ENCODE measurements at places on chromosomes 7 and 10. TPM values are rescaled to one million over a fixed set of nuclear protein-coding genes. Genes with fewer than 3 reads are reported as not detected.
A peak's percentile ranks its signal among the peaks of the same experiment; 100 is the strongest.

- DNase-seq: no peak
These were observed 457 bp downstream of the NSUN5 start for GRCh38 chr7:73308074-73308664.

DNA sequence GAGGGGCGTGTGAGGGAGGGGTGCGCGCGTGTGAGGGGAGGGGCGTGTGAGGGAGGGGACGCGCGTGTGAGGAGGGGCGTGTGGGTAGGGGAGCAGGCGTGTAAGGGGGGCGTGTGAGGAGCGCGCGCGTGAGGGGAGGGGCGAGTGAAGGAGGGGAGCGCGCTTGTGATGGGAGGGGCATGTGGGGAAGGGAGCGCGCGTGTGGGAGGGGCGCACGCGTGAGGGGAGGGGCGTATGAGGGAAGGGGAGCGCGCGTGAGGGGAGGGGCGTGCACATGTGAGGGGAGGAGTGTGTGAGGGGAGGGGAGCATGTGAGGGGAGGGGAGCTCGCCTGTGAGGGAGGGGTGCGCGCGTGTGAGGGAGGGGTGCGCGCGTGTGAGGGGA, 19.1 kb downstream of the MXI1 start:
- peak; percentile 86 for DNase-seq

- DNase-seq: no peak
These were observed 143.8 kb downstream of the TEX36 start for GRCh38 chr10:125538947-125539731.

DNA sequence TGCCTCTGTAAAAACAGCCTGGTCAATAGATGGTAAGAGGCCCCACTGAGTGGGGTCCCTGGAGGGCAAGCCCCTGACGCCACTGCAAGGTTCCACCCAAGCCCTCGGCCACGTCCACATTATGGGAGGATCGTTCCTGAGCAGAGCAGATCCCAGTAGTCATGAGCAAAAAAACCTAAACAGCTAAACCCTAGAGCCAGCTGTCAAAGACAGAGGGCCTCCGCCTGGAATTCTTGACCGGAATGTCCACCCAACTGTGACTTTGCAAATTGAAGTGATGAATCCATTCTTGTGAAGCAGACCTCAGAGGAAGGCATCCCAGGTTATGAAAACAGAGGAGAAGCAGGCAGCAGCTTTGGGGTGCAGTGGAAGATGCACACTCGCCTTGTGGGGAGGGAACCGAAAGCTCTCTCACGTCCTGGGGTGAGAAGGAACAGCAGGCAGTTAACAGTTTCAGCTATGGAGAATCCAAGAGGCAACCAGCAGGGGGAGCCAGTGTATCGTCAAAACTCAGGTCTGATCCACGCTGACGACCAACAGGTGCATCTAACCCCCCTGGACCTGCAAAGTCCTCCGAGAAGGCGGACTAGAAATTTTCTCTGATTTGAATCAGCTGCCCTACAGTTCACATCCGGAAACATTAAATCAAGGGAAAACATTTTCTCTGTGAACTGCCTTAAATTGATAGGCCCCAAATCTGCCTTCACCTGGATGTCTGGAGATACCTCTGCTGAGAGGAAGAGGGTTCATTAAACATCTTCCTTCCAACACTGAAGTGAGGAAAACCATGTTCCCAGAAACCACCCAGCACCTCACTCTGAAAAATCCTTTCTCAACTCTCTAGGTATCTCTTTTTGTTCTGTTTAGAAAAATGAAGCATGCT, 139.1 kb upstream of the PFKP start:
- DNase-seq: peak; percentile 61

- DNase-seq: no peak
These were observed at the start of gene ADAMTS14 for GRCh38 chr10:70672165-70673042. ADAMTS14 (plus strand) TSS chr10:70672506; CDS start chr10:70672803, 297 bp downstream.

- no peak for DNase-seq
These were observed 33.6 kb upstream of the VSIR start for GRCh38 chr10:71806704-71807556.

- no peak for DNase-seq
These were observed 190.0 kb upstream of the LYZL2 start for GRCh38 chr10:30819341-30820181.

- DNase-seq: no peak
These were observed 94.1 kb downstream of the ARMH3 start for GRCh38 chr10:101961591-101962498.

DNA sequence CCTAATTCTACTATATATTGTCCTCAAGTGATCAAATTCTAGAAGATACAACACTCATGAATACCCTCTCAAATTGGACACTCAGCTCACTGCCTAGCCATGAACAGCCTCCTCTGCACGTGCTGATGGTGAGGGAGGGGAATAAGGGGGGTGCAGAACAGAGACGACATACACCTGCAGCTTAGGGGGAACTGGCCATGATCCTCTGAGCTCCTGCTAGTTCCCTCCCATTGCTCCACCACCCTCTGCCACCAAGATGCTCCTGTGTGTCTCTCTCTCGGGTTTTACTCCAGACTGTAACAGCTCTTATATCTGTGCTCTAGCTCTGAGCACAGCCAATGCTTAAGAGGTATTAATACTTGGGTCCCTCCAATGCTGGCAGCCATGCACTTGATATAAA, 70.7 kb downstream of the VOPP1 start:
- DNase-seq: no peak

DNA sequence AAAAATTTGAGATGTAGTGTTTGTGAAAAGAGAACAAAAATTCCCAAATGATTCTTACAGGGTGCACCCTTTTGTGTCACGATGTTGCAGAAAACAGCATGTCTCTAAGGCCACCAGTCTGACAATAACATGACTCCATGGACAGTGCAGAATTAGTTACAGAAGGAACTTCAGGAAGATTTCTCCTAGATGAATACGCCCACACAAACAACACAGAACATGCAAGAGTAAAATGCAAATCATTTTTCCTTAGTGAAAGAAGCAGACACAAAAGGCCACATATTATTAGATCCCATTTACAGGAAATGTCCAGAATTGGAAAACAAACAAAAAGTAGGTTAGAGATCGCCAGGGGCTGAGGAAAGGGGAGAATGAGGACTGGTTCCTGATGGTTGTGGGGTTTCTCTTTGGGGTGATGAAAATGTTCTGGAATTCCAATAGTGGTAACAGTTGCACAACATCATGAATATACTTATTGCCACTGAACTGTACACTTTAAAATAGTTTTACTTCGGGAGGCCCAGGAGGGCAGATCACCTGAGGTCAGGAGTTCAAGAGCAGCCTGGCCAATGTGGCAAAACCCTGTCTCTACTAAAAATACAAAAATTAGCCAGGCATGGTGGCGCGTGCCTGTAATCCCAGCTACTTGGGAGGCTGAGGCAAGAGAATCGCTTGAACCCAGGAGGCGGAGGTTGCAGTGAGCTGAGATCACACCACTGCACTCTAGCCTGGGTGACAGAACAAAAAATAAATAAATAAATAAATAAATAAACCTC, 10.2 kb downstream of the ZC3HAV1 start:
- no peak for DNase-seq

DNA sequence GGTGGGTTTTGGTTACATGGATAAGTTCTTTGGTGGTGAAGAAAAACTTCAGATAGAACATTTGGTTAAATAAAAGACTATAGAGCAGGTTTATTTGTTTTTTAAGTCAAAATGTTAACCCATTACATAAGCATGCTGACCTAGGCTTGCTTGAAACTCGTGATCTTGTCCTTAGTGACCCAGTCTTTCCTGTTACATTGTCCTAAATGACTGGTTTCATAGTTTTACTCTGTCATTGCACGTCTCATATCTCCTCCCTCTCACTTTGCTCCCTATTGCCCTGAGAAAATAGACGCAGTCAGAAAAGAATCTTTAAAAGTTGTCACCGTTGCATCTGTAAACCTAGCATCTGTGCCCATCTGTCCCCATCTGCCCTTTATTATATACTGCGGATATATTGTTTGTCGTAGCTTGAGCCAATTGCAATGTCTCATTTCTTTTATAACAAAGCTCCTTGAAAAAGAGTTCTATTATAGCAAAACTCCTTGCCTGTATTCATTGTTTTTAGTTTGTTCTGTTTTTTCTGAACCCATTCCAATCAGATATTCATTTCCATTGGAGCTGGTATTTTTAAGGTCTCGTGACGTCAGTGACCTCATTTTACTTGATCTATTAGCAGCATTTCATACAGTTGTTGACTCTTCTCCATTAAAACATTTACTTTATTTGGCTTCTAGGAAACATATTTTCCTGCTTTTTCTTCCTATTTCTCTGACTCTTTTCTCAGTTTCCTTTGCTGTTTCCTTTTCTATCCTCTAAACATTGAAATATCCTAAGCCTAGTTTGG, 57.3 kb downstream of the HELLS start:
- DNase-seq: no peak

DNA sequence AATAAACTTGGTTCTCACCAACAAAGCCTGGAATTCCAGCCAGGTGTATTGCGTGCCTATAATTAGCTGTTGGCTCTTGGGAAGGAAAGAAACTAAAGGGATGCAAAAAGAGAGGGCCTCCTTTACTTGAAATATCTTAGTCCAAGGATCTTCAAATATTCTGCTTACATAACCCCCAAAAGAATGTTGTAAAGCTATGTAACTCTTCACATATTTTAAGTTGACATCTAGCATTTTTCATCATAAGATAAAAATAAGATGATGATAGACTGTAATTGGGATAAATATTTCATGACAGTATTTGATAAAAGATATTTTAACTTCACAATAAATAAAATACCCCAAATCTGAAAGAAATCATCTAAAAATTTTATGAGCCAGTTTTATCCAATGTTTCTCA, 52.5 kb upstream of the SEPTIN7 start:
- no peak for DNase-seq

DNA sequence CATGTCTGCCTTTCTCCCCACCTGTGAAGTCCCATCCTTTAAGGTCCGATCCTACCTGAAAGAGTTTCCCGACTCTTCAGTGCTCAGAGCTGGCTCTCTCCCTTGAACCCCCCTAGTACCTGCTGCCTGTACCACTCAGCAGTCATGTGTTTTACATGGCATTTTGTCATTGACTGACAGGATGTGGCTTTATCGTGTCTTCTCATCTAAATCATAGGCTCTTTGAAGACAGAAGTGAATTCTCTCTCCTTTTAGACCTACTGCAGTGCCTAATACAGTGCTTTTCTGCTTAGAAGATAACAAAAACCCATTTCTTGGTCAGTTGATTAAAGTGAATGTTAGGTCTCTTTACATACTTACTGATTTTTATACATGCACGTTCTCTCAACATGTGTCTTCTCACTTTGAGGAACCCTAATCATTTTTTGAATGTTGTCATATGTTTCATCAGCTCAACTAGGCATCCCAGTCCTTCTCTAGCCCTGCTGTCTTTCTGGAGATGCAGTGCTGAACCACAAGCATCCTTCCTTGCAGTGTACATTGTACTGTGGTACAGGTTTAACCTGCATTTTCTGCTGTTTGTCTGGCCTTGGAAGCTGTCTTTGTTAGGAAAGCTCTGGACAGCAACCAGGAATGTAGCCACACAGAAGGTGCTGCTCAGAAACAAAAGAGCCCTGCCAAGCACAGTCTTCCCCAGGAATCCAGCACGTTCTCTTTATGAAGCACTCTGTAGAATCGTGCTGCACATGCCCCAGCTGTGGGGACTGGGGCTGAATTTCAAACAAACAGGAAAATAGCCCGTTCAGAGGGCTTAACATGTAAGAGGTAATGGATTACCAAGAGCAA, 28.1 kb upstream of the LRRC4 start:
- DNase-seq: no peak

GRCh38 chr10:103444478-103444877, 7.7 kb downstream of the CALHM2 start:
- DNase-seq: no peak

DNA sequence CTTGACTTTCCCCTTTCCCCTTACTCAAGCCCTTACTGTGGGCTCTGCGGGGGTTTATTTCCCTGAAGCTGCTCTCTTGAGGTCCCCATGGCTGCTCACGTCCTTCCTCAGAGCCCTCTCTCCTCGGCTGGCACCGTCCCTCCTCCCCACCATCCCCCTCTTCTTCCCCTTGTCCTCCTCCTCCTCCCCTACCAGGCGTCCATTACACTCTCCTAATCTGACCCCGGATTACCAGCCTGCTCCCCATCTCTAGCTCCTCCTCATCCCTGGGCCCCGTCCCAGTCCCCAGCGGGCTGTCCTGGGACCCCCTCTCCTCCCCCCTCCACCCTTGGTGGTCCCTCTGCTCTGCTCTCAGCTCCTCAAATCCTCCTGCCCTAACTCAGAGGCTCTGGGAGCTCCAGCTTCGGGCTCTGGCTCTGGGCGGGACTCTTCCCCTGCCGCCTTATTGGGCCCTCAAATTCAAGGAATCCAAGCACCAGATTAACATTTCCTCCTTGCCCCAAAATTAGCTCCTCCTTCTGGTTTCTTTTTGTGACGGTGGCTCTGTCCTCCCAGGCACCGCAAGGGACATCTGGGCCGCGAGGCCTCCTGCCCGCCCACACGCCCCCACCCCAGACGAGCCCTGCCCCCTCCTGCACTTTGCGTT, 48.5 kb upstream of the LEP start:
- no peak for DNase-seq

- DNase-seq: no peak
These were observed 21.2 kb downstream of the BMPER start for GRCh38 chr7:33926535-33926934.

DNA sequence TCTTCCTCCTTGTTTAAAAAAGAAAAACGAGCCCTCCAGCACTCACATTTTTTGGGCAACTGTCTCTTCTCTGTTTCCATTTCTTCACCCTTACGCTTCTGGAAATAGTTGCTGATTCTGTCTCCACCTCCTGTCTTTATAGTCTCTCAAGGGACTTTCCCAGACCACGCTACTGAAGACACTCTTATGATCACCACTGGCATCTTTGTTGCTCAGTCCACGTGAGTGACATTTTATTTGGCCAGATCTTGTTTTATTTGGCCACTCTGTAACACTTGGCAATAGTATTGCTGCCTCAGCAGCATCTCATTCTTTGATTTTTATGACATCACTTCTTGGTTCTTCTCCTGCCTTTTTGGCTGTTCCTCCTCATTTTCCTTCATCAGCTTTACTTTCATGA, 21.6 kb upstream of the NME8 start:
- DNase-seq: no peak

DNA sequence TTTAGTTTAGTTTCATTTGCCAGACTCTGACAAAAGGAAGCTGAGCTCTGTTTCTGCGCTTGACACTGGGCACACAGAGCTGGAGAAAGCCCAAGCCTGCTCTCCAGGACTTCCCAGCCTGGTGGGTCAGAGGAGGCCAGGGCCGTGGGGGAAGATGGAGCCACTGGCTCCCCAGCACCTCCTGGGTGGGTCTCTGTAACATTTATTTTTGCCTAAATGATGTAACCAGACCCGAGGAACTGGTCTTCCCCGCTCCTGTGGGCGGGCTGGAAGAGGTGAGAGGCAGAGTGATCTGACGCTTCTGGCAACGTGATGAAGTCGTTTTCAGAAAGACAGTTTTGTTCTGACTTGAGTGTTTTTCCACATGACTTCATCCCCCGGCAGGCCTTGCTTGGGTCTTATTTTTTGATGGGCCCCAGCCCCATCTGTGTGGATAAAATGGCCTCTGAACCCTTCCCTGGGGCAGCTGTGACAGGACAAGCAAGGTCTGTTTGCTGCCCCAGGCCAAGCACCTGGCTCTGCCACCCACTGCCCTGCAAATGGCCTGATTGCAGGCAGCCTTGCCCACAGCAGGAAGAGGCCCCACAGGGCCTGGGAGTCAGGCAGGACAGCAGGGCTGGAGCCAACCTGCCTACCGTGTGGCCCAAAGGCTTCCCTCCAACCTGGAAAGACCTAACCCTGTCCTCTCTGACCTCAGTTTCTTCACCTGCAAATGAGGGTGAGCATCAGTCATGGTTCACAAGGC, 304.9 kb upstream of the ZMIZ1 start:
- DNase-seq: no peak

SPDYE9 gene
- total RNA-seq: 0.54 TPM

SLC26A3 gene
- total RNA-seq: not detected

HOXA5 gene
- total RNA-seq: 7.5 TPM

TMEM229A gene
- not detected for total RNA-seq

NPTX2 gene
- 2.0 TPM for total RNA-seq

LRRN3 gene
- total RNA-seq: not detected

XPNPEP1 gene
- 46.7 TPM for total RNA-seq

TMEM213 gene
- not detected for total RNA-seq

All from NCI-H460 (cell line).